ENCODE measurements at places on chromosomes 3 and 15.
A peak's percentile ranks its signal among the peaks of the same experiment; 100 is the strongest.

DNA sequence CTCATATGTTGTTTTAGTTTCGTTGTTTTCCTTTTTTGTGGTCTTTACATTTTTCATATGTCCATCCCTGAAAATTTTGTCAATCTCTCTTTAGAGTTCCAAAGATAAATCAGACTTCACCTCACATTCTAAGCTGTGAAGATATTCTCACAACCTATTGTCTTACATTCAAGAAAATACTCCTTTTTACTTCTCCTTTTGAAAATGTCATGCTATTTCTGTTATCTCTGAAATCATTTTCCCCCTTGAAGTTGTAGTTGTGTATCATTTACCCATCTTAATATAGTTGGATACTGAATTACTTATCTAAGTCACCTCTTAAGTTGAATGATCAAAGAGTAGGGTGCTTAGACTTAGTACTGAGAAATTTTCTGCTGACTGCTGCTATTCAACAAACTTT is 74.3 kb downstream of the DCUN1D1 start:
- H3K36me3 ChIP-seq, result no peaks in the 10 kb centered on the region
- H3K4me1 ChIP-seq, result no peaks in the 10 kb centered on the region
- no peak for DNase-seq
- no peaks in the 10 kb centered on the region for H3K27me3 ChIP-seq
- no peak overlapping the region for H3K27ac ChIP-seq
- H3K4me3 ChIP-seq, result no peak overlapping the region

GRCh38 chr3:69353503-69353902 is 32.4 kb downstream of the FRMD4B start:
- DNase-seq, result no peak
- H3K27ac ChIP-seq, result peak overlapping the region; percentile 63
- H3K4me1 ChIP-seq, result peaks cover 31% of the 10 kb centered on the region
- H3K4me3 ChIP-seq, result peak overlapping the region; percentile 49
- H3K27me3 ChIP-seq, result no peaks in the 10 kb centered on the region
- no peaks in the 10 kb centered on the region for H3K36me3 ChIP-seq

- no peak overlapping the region for H3K4me3 ChIP-seq
- DNase-seq, result no peak
- peaks cover 54% of the 10 kb centered on the region for H3K36me3 ChIP-seq
- H3K27me3 ChIP-seq, result no peaks in the 10 kb centered on the region
- peaks cover 97% of the 10 kb centered on the region for H3K4me1 ChIP-seq
Observed at GRCh38 chr3:123685780-123686179, 100.9 kb upstream of the HACD2 start.

DNA sequence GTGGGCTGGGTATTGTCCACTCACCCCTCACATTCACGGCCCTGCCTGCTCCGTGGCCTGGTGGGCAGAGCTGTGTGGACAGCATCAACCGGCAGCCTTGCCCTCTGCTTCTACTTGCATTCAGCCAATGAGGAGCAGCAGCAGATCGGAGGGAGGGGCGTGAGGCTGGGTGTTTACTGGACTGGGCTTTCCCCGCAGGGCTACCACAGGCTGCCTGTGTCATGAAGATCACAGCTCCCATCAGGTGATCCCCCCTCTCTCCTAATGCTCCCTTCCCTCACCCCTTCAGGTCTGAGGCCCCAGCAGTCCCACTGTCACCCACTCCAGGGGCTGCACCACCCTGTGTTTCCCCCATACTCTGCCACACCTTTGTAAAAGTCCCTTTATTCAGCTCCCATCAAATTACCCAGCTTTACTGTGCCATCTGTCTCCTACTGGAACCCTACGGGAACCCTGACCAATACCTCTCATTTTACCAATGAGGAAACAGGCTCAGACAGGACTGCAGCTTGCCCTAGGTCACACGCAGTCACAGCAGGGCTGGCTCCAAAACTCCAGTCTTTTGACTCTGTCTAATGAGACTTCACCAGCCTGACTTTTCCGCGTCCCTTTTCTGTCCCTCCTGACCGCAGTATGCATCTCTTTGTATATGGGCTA is 81.1 kb downstream of the MEGF11 start:
- H3K4me1 ChIP-seq, result no peaks in the 10 kb centered on the region
- no peaks in the 10 kb centered on the region for H3K27me3 ChIP-seq
- DNase-seq, result no peak

DNA sequence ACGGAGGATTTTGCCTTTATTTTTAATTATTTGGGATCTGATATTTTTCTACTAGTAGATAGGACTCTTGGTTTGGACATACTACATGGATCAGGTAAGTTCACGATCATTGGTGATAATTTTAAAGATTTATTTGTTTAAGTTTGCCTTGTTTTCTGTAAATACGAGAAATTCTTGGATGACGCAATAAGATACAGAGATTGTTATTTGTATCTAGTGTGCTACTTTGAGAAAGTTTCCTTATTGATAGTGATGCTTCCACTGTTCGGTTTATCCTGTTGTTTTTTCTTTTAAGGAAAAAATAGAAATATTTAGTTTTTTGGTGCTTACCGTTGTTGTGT is 577 bp downstream of the CHD2 start:
- no peaks in the 10 kb centered on the region for H3K27me3 ChIP-seq
- peaks cover 26% of the 10 kb centered on the region for H3K4me1 ChIP-seq
- DNase-seq, result no peak
- H3K4me3 ChIP-seq, result peak overlapping the region; percentile 81

- H3K27ac ChIP-seq, result no peak overlapping the region
- no peak overlapping the region for H3K4me3 ChIP-seq
- DNase-seq, result no peak
- no peaks in the 10 kb centered on the region for H3K36me3 ChIP-seq
- peaks cover 6% of the 10 kb centered on the region for H3K4me1 ChIP-seq
Observed at GRCh38 chr3:8938021-8938420, 25.3 kb downstream of the RAD18 start.

GRCh38 chr3:142027735-142028134 is 121.6 kb downstream of the TFDP2 start:
- H3K27me3 ChIP-seq, result no peaks in the 10 kb centered on the region
- H3K4me3 ChIP-seq, result peak overlapping the region; percentile 77
- H3K4me1 ChIP-seq, result peaks cover 13% of the 10 kb centered on the region
- no peaks in the 10 kb centered on the region for H3K36me3 ChIP-seq

DNA sequence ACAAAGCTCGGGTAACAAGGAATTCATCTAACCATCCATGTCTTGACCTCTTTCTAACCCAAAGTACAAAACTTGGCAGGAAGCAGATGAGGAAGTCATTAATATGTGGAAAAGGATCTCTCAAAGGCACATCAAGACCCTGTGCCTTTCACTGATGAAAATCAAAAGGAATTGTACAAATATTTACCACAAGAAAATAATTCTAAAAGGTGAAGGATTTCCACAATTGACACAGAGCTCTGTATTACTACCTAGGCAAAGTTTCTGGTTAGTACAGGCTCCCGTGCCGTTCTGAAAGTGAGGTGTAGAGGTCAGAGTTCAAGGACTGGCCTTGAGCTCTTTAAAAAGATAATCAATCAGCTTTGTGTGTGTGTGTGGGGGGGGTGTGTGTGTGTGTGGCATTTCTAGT is 239.7 kb upstream of the ICE2 start:
- H3K27me3 ChIP-seq, result no peaks in the 10 kb centered on the region
- H3K27ac ChIP-seq, result no peak overlapping the region
- H3K36me3 ChIP-seq, result no peaks in the 10 kb centered on the region
- H3K4me3 ChIP-seq, result no peak overlapping the region
- no peak for DNase-seq
- peaks cover under 1% of the 10 kb centered on the region for H3K4me1 ChIP-seq

DNA sequence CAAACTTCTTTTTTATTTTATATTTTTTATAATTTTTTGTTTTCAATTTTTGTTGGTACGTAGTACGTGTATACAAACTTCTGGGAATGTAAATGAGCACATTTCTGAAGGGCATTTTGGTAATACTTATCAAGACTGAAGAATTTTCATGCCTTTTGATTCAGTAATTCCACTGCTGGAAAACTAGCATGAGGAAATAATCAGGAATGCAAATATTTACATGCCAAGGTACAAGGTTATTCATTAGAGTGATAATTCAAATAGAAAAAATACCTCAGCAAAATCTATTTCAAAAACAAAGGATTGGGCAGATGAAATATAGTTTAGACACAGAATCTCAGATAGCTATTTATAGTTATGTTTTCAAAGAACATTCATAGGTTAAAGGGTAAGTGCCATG is 128.7 kb downstream of the DMXL2 start:
- no peaks in the 10 kb centered on the region for H3K4me1 ChIP-seq

- no peak overlapping the region for H3K27ac ChIP-seq
- no peak overlapping the region for H3K4me3 ChIP-seq
- no peak for DNase-seq
- H3K4me1 ChIP-seq, result no peaks in the 10 kb centered on the region
- no peaks in the 10 kb centered on the region for H3K36me3 ChIP-seq
- no peaks in the 10 kb centered on the region for H3K27me3 ChIP-seq
Observed at GRCh38 chr3:168155303-168155702, 59.6 kb upstream of the GOLIM4 start.

Data from thoracic aorta (tissue), 2 donors.